ENCODE measurements at places on chromosomes 2 and 18. TPM values are rescaled to one million over a fixed set of nuclear protein-coding genes. Genes with fewer than 3 reads are reported as not detected.

- no peaks in the 10 kb centered on the region for H3K36me3 ChIP-seq
- no peak overlapping the region for H3K27ac ChIP-seq
- DNase-seq, result no peak
- no peaks in the 10 kb centered on the region for H3K4me1 ChIP-seq
- no peak overlapping the region for H3K4me3 ChIP-seq
Observed at GRCh38 chr2:151551556-151551955, 141.9 kb downstream of the RIF1 start.

- H3K4me1 ChIP-seq, result peaks cover 5% of the 10 kb centered on the region
- no peaks in the 10 kb centered on the region for H3K27me3 ChIP-seq
- peak overlapping the region; percentile 64 for H3K27ac ChIP-seq
- no peak for DNase-seq
Observed at GRCh38 chr2:237223201-237223861, 137.6 kb downstream of the COPS8 start.

The UGT1A10 gene
- not detected for total RNA-seq

DNA sequence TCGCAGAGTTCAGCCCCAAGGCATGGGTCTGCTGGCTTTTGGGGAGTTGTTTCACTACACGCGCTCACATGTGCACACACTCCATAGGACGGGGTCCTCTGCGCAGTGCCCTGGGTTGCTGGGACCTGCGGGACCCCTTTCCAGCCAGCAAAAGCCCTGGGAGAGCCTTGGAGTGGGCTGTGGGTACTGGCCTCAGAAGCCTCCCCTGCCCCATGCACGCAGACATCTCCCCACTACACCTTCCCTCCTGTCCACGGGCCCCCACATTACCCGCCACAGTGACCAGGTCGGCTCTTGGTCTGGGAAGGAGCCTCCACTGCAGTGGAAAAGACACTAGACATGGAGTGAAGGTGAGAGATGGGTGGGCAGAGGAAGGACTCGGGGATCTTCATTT is 48.5 kb downstream of the FAM168B start:
- no peak for DNase-seq
- H3K36me3 ChIP-seq, result peaks cover 39% of the 10 kb centered on the region
- H3K4me1 ChIP-seq, result no peaks in the 10 kb centered on the region
- H3K27ac ChIP-seq, result no peak overlapping the region
- H3K4me3 ChIP-seq, result no peak overlapping the region

The INHA gene
- not detected for total RNA-seq

- DNase-seq, result peak; percentile 48
- no peaks in the 10 kb centered on the region for H3K27me3 ChIP-seq
- peaks cover 23% of the 10 kb centered on the region for H3K4me1 ChIP-seq
- no peak overlapping the region for H3K4me3 ChIP-seq
Observed at GRCh38 chr18:61589053-61589723, 256.0 kb downstream of the CDH20 start.

DNA sequence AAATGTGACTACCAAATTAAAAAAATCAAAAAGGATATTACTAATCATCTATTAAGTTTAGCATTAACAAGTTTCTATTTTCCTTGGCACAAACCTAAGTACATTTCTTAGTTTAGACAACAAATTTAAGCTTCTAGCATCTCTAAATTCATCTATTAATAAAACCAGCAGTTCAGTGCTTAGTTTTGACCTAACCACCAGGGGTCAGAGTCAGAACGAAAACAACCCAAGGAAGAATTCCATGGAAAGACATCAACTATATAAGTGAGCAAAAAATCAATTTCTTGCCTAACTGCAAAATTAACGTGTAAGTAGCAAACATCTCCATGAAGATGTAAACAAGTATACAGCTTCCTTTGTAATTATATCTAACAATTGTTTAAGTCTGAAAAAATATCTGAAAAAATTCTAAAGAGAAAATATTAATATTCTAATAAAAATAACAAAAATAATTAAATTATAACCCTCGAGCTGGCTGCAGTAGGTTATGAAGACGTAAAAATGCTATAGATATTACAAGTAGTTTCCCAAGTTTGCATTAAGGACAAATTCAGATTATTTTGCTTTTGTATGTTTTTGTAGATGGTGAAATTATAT is 83.7 kb downstream of the CERKL start:
- no peak overlapping the region for H3K4me3 ChIP-seq
- H3K4me1 ChIP-seq, result no peaks in the 10 kb centered on the region
- no peaks in the 10 kb centered on the region for H3K36me3 ChIP-seq
- H3K27me3 ChIP-seq, result no peaks in the 10 kb centered on the region
- H3K27ac ChIP-seq, result no peak overlapping the region
- no peak for DNase-seq

The OR6B2 gene
- not detected for total RNA-seq

GRCh38 chr18:9428301-9428706 is 47.0 kb upstream of the RALBP1 start:
- no peaks in the 10 kb centered on the region for H3K4me1 ChIP-seq
- no peak for DNase-seq
- H3K36me3 ChIP-seq, result no peaks in the 10 kb centered on the region
- H3K4me3 ChIP-seq, result no peak overlapping the region
- H3K27me3 ChIP-seq, result no peaks in the 10 kb centered on the region

- no peaks in the 10 kb centered on the region for H3K4me1 ChIP-seq
- DNase-seq, result no peak
- H3K27me3 ChIP-seq, result no peaks in the 10 kb centered on the region
- no peak overlapping the region for H3K4me3 ChIP-seq
Observed at GRCh38 chr2:157302492-157303099, 23.0 kb downstream of the ERMN start.

The SERTAD2 gene
- 20.1 TPM for total RNA-seq

The RAPGEF4 gene
- total RNA-seq, result 14.6 TPM

GRCh38 chr18:5444847-5445246 is 99.0 kb downstream of the EPB41L3 start:
- no peaks in the 10 kb centered on the region for H3K4me1 ChIP-seq
- H3K27ac ChIP-seq, result no peak overlapping the region
- no peak for DNase-seq

GRCh38 chr2:118596620-118597019 is 250.8 kb downstream of the EN1 start:
- H3K4me3 ChIP-seq, result no peak overlapping the region
- DNase-seq, result no peak
- no peak overlapping the region for H3K27ac ChIP-seq
- H3K27me3 ChIP-seq, result no peaks in the 10 kb centered on the region

DNA sequence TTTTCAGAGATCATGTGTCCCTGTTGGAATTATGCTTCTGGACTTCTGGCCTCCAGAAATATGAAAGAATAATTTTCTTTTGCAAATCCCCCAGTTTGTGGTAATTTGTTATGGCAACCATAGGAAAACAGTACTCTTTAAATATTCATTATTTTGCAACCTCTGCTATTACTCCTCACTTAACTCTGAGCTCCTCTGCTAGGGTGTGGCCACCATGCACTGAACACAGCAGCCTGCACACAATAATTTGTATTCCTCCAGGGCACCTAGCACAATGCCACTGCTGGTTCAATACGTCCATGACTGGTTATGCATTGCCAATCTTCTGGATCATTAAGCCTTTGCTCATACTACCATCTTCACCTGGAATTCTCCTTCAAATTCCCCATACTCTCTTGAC is 232.0 kb downstream of the CNTNAP5 start:
- no peak for DNase-seq
- no peaks in the 10 kb centered on the region for H3K36me3 ChIP-seq
- no peaks in the 10 kb centered on the region for H3K27me3 ChIP-seq

DNA sequence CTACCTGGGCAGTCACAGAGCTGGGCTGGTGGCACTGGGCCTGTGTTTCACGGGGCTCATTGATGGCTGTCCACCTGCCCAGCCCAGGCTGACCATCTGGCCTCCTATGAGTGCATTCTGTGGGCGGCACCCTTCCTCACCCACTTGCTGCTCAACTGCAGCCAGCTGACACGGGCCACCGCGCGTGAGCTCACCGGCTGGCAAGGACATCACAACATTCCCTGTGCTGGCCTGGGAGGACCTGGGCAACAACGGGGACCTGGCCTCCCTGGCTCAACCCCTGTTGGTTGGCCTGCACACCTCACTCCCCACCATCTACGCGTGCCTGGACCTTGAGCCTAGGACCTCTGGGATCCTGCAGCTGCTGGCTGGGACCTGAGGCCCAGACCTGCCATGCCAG is 98.2 kb upstream of the DTNA start:
- no peaks in the 10 kb centered on the region for H3K36me3 ChIP-seq
- no peak for DNase-seq
- no peak overlapping the region for H3K4me3 ChIP-seq

The PDCD1 gene
- total RNA-seq, result 1.4 TPM

GRCh38 chr2:88321449-88322248 is 130.8 kb downstream of the FOXI3 start:
- no peak for DNase-seq
- no peaks in the 10 kb centered on the region for H3K36me3 ChIP-seq
- H3K27me3 ChIP-seq, result no peaks in the 10 kb centered on the region
- H3K4me1 ChIP-seq, result no peaks in the 10 kb centered on the region

DNA sequence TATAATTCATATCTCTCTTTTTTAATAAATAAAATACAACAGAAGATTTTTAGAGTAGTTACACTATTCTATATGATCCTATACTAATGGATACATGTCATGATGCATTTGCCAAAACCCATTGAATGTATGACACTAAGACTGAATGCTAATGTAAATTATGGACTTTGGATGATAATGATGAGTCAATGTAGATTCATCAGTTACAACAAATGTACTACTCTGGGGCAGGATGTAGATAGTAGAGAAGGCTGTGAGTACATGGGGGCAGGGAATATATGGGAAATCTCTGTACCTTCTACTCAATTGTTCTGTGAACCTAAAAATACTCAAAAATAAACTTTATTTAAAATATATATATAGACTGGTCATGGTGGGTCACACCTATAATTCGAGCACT is 45.6 kb upstream of the NEDD4L start:
- H3K27me3 ChIP-seq, result no peaks in the 10 kb centered on the region
- H3K36me3 ChIP-seq, result no peaks in the 10 kb centered on the region
- no peak overlapping the region for H3K27ac ChIP-seq
- H3K4me1 ChIP-seq, result no peaks in the 10 kb centered on the region
- no peak for DNase-seq

The ARL5A gene
- 52.3 TPM for total RNA-seq

DNA sequence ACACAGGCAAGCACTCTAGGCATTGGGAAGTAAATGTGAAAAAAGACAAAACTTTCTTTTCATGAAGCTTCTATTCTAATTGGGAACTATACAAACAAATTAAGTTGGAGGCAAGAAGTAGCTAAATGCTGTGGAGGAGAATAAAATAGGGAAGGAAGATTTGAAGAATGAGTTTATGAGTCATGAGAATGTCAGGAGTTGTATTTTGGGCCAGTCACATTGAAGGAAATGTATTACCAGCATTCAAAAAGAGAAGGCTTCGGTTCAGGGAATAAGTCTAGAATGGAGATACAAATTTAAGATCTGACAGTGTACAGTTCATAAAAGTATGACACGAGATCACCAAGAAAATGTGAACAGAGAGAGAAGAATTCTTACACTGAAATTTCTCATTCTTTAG is 666.5 kb downstream of the ADCYAP1 start:
- no peak overlapping the region for H3K4me3 ChIP-seq
- no peaks in the 10 kb centered on the region for H3K36me3 ChIP-seq
- H3K27ac ChIP-seq, result no peak overlapping the region
- no peaks in the 10 kb centered on the region for H3K4me1 ChIP-seq
- DNase-seq, result no peak

GRCh38 chr18:457140-457519 is 43.4 kb downstream of the COLEC12 start:
- peaks cover 14% of the 10 kb centered on the region for H3K4me1 ChIP-seq
- no peak overlapping the region for H3K4me3 ChIP-seq
- H3K27me3 ChIP-seq, result no peaks in the 10 kb centered on the region
- peak overlapping the region; percentile 66 for H3K27ac ChIP-seq
- H3K36me3 ChIP-seq, result no peaks in the 10 kb centered on the region
- no peak for DNase-seq

DNA sequence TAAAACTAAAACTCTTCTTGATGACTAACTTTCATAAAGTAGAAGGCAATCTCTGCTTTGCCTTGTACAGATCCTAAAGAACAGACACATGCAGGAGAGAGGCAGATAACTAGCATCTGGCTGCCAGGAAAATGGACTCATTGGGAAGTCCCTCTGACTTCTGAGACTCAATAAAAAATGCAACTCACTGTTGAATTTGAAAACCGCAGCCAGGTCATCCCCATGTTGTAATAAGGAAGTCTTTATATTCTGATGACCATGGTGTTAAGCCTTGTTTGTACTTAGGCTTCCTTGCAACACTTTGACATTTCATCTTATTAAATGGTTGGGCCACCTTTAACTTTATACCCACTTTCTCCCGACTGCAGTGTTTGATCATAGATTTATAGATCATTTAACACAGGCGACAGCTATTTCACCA is 375.1 kb upstream of the KCNH7 start:
- no peaks in the 10 kb centered on the region for H3K36me3 ChIP-seq
- H3K27me3 ChIP-seq, result no peaks in the 10 kb centered on the region
- no peak for DNase-seq
- H3K27ac ChIP-seq, result no peak overlapping the region
- H3K4me1 ChIP-seq, result no peaks in the 10 kb centered on the region

DNA sequence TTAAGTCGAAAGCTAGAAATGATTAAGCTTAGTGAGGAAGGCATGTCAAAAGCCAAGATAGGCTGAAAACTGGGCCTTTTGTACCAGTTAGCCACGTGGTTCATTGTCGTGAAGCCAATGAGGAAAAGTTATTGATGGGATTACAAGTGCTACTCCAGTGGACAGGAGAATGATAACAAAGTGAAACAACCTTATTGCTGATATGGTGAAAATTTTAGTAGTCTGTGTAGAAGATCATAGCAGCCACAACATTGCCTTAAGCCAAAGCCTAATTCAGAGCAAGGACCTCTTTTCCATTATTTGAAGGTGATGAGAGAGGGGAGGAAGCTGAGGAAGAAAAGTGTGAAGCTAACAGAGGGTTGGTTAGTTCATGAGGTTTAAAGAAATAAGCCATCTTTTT is 24.1 kb upstream of the RAMP1 start:
- H3K27me3 ChIP-seq, result no peaks in the 10 kb centered on the region
- no peak overlapping the region for H3K4me3 ChIP-seq
- H3K27ac ChIP-seq, result no peak overlapping the region
- no peaks in the 10 kb centered on the region for H3K4me1 ChIP-seq
- H3K36me3 ChIP-seq, result no peaks in the 10 kb centered on the region

The LYG1 gene
- total RNA-seq, result 1.0 TPM

The RASGRP3 gene
- 13.7 TPM for total RNA-seq

The SYT4 gene
- total RNA-seq, result not detected

DNA sequence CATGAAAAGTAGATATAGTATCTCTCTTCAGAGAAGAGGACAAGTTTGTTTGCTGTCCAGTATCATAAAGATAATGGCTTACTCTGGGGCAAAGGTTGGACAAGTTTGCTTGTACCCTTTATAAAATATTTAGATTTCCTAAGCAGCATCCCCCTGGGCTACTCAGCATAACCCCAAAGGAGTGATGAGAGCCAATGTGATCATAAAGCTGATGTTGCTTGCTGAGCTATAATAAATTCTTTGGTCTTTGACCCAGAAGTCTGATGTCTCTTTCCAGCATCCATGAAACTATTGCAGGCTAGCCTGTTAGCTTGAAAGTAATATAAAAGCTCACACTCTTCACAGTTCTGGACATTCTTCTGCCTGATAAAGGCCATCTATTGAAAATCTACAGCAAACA is 138.3 kb upstream of the STON1 start:
- no peaks in the 10 kb centered on the region for H3K27me3 ChIP-seq
- no peak overlapping the region for H3K4me3 ChIP-seq
- H3K4me1 ChIP-seq, result peaks cover 5% of the 10 kb centered on the region
- no peak for DNase-seq
- no peaks in the 10 kb centered on the region for H3K36me3 ChIP-seq
- H3K27ac ChIP-seq, result no peak overlapping the region

GRCh38 chr2:9346885-9347284 is 76.4 kb downstream of the ITGB1BP1 start:
- DNase-seq, result no peak
- peaks cover 20% of the 10 kb centered on the region for H3K4me1 ChIP-seq
- no peaks in the 10 kb centered on the region for H3K27me3 ChIP-seq
- H3K27ac ChIP-seq, result peak overlapping the region; percentile 75
- peak overlapping the region; percentile 18 for H3K4me3 ChIP-seq
- peaks cover 21% of the 10 kb centered on the region for H3K36me3 ChIP-seq
